ENCODE measurements at places on chromosomes 16 and 17.

DNA sequence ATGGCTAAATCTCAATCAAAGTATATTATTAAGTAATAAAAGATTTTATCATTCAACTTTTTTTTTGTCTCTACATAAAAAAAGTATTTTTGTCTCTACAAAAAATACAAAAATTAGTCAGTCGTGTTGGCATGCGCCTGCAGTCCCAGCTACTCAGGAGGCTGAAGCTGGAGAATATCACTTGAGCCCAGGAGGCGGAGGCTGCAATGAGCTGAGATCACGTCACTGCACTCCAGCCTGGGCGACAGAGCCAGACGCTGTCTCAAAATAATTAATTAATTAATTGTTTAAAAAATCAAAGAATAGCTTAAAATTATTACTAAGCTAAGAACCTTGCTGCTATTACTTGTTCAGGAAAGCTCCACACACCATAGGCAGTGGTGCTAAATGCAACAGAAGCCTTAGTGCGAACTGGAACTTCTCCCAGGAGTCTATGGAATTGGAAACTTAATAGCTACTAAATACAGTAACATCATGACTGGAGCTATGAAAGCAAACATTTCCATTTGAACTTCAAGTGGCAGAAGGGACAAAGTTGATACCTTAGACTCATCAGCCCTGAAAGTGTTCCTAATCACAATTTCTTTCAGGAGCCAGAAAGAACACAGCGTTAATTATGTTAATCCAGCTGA is 22.6 kb downstream of the ADCY9 start:
- no peak for DNase-seq

DNA sequence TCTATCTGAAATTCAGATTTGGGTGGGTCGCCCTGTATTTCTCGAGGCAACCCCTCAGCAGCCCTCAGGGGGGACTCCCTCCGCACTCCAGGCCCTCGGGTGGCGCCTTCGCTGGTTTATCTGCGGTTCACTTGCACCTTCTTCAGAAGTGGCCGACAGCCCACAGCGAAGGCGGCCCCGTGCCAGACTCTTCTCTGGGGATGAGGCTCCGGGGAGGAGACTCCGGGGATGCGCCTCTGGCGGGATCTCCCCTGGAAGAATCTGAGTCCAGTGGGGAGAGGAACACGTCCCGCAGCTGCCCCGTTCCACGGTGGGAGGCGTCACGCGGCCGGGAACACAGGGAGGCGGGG is 63.9 kb upstream of the DNAJA2 start:
- no peak for DNase-seq

DNA sequence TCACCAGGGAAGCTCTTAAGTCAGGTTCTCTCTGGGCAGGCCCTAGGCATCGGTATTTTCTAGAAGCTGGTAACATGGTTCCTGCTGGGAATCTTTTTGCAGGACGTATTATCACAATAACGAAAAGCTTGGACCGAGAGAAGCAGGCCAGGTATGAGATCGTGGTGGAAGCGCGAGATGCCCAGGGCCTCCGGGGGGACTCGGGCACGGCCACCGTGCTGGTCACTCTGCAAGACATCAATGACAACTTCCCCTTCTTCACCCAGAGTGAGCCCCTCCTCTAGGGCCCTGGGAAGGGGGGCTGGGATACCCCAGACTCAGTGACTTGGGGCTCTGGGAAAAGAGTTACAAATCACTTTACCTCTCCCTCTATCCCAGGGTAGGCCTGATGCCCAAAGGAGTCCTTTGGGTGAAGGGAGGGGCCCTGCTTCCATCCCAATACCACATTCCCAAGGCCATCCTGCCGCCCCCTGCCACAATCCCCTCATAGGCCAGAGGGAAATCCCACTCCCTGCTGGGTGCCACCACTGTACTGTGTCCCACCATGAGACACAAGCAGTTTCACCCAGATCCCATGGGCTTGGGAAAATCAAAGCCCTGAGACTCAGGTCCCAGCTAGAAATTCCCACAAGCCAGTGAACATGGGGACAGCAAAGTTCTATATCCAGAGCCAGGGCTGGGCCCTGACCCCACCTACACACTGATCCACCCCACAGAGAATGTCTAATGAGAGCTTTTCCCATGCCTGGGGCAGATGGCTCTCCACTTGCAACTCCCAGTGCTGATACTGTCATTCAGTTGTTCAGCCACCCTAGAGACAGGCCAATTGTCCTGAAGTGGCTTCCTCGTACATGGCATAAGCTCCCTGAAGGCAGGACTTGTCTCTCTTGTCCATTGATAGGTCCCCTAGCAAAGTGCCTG is 23.0 kb downstream of the CDH5 start:
- DNase-seq, result no peak

DNA sequence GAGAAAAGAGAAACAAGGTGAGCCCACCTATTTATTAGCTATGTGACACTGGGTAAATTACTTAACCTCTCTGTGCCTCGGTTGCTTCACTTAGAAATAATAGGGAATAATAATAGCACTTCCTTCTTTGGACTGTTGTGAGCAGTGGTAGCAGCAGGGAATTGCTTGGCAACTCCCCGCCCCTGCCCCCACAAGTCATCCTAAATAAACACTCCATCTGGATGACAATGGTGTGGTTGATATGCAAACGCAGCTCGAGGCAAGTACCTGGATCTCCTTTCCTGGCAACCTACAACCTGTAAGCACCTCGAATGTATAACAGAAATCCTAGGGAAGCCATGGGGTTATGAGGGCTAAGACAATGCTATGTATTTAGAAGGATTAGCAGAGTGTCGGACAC is 9.1 kb downstream of the TEKT3 start:
- DNase-seq, result no peak

GRCh38 chr17:70190959-70191805 is 21.9 kb downstream of the KCNJ2 start:
- DNase-seq, result no peak

DNA sequence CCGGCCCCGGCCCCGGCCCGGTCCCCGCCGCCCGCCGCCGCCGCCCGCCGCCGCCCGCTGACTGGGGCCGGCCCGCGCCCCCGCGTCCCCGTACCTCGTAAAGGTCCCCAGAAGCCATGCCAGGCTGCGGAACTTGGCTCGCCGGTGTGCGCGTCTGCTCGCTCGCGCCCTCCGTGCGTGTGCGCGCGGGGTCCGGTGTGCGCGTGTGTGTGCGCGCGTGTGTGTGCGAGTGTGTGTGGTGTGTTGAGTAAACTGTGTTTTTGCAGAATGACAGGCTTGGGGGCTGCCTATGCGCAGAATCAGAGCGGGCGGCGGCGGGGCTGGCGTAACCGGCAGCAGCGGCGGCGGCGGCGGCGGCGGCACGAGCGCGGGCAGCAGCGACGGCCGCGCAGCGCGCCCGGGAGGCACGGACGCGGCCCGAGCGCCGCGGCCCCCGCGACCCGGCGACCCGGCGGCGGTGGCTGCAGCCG is 307 bp downstream of the CDYL2 start:
- no peak for DNase-seq

DNA sequence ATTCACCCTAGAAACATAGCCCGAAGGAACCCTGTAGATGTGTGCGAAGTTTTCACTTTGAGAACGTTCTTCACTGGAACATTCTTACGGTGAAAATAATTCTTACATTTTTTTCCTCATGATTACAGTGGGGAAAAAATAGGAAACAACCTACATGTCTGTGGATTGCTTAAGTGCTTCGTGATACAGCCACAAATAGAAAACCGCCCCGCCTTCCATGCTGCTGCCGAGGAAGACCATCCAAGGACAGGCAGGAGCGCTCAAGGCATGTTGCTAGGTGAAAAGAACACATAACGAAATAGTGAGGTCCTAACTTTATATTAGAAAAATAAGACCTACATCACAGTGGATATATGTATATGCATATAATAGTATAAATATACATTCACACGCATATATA is 78.8 kb downstream of the BMERB1 start:
- DNase-seq, result no peak

GRCh38 chr16:71675380-71675779 is 49.1 kb downstream of the PHLPP2 start:
- no peak for DNase-seq

DNA sequence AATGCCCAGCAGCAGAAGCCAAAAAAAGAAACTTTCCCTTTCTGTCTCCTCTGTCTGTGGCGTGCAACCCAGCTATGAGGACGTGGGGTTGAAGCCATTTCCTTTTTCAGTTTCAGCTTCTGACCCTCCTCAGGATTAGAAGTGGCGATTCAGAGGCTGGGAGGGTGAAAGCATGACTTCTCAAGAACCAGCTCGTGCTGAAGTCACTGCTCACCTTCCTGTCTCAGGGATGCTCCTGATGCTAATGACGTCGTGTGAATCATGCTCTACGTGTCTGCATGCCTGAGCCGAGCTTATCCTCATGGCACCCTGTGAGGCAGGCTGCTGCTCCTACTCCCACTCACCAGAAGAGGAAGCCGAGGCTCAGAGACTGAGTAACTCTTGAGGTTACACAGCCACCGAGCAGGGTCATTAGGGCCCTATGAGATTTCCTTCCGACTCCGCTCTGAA is 5.7 kb upstream of the LPO start:
- DNase-seq, result no peak

- no peak for DNase-seq
Observed at GRCh38 chr17:62611728-62612127, 15.7 kb upstream of the MRC2 start.

DNA sequence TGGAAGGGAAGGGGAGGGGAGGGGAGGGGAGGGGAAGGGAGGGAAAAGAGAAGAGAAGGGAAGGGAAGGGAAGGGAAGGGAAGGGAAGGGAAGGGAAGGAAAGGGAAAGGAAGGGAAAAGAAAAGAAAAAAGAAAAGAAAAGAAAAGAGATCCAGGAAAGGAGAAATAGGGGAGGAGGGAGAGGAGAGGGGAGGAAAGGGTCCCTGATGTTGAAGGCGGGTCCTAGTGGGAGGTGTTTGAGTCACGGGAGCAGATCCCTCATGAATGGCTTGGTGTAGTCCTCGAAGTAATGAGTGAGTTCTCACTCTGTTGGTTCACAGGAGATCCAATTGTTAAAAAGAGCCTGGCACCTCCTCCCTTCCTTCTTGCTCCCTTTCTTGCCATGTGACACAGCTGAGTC is 6.9 kb upstream of the USP31 start:
- DNase-seq, result no peak

DNA sequence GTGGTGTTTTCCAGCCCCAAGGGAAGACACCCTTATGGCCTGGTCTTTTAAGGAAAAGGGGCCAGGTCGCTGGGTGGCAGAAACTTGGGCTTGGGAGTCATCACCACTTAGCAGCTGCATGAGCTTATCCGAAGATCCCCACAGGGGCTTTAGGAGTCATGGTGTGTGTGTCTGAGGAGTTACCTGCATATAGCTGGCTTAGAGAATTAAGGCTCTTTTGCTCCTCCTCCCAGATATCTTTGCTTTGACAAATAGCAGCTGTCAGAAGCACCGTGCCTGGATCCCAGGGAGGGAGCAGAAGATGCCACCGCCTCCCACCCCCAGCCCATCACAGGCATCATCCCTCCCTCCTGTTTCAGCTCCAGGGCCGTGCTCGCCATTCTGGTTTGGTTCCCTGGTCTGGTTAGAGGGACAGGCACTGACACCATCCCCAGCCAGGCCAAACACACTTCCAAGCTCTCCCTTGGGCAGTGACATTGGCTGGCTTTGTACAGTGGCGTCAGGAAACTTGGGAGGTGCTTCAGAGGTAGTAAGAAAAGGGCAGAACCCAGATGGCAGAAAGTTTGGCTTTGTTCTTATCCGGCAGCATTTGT is 17.4 kb downstream of the LDHD start:
- DNase-seq, result no peak

DNA sequence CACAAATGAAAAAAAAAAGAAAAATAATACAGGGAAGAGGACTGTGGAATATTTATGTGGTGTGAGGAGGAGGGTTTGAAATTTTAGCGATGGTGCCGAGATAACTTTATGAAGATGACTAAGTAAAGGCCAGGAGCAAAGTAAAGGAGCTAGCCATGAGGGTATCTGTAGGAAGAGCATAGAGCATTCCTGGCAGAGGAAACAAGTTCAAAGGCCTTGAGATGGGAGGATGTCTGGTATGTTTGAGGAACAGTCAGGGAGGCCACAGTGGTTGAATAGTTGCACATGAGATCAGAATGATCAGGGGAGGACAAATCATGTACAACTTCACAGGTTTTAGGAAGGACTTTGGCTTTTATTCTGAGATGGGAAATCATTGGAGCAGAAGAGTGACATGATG is 4.2 kb downstream of the CYB5B start:
- DNase-seq, result no peak

DNA sequence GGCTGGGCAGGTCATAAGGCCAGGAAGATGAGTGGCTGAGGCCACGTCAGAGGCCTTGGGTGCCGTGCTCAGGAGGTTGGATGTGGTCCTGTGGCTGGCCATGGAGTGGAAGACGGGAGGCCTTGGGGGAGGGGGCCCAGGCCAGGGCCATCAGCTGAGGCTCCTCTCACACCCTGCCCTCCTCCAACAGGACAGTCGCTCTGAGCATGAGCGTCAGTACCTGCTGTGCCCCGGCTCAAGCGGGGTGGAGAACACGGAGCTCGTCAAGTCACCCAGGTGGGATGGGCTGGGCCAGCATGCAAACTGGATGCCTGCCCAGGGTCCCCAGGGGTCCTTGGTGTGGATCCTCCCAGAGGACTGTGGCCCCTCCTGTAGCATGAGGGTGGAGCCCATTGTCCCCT is 19.2 kb downstream of the POLR3E start:
- no peak for DNase-seq

DNA sequence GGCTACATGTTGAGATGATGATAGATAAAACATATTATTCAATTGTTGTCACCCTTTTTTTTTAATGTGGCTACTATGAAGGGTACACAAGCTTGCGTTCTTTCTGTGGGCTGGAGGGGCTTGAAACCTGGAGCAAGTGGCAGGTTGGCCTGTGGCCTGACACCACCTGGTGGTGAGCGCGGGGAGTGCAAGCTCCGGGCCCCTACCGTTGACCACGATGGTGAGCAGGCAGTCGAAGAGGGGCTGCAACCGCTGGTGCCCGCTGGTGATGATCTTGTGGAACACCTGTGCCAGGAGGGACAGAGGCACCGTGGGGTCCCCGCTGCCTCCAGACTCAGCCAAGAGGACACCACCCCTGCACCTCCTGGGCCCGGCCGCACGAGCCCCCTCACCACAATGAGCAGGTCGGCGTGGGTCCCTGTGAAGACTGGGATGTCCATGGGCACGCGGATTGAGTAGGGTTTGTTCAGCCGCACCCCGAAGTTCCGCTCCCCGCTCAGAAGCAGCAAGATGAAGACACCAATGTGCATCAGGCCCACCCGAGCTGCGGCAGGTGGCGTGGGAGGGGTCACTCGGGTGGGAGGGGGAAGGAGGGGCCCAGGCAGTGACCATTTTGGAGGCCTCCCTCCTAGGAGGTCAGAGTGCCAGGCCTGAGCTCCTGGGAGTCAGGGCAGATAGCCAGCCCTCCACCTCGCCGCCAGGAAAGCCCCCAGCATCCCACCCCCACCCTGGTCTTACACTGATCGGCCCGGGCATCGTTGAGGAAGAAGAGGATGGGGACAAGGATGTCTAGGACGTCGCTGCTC is 14.4 kb downstream of the HID1 start:
- no peak for DNase-seq

GRCh38 chr16:12208341-12209035 is 232.0 kb downstream of the SNX29 start:
- DNase-seq, result no peak

GRCh38 chr16:53209877-53210276 is 155.1 kb downstream of the CHD9 start:
- no peak for DNase-seq

DNA sequence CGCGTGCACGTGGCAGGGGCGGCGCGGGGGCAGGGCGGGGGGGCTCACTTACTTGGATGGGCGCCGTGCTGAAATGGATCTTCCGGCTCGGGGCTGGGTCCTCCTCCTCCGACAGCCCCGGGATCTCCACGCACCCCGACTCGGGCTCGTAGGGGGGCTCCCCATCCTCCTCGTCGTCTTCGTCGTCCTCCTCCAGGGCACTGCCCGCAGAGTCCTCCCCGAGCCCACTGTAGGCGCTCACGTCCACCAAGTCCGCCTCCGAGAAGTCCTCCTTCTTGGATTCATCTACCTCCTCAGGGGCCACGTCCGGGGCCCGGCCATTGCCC is 1.4 kb downstream of the PPP1R9B start:
- DNase-seq, result no peak
